Activated CD8-positive, alpha-beta T cell treated with anti-CD3 and anti-CD28 coated beads, Interleukin-2, amount 10 ng/mL, durations not matched to agents 7 days and 5 days (primary cell): ENCODE measurements at places on chromosomes 7 and 10. TPM values are rescaled to one million over a fixed set of nuclear protein-coding genes. Genes with fewer than 3 reads are reported as not detected.

The KEL gene
- 1.1 TPM for total RNA-seq

The TAS2R5 gene
- 0.63 TPM for total RNA-seq

- no peak for DNase-seq
Measured at GRCh38 chr7:91291902-91292301, 27.7 kb downstream of the FZD1 start.

The NEUROD6 gene
- total RNA-seq = not detected

DNA sequence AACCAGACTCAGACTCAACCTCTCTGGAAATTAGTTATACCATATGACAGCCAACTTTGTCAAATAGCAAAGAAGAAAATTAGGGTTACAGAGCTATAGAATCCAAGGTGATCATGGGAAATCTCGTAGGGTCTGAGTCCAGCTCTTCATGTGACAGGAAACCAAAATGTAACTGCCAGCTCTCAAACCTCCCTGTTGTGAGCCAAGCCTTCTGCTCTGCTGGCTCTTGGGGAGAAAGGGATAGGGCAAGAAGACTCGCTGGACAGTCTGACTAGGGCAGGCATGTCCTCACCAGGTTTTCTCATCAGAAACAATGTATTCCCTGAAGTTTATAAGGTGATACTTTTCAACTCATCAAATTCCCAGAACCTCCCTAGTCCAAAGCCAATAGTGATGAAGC lies 63.0 kb downstream of the CDHR3 start:
- DNase-seq = no peak

GRCh38 chr7:94258418-94259300 lies 136.0 kb upstream of the COL1A2 start:
- DNase-seq = no peak

- DNase-seq = no peak
Measured at GRCh38 chr10:89248990-89249389, 2.6 kb downstream of the LIPA start.

DNA sequence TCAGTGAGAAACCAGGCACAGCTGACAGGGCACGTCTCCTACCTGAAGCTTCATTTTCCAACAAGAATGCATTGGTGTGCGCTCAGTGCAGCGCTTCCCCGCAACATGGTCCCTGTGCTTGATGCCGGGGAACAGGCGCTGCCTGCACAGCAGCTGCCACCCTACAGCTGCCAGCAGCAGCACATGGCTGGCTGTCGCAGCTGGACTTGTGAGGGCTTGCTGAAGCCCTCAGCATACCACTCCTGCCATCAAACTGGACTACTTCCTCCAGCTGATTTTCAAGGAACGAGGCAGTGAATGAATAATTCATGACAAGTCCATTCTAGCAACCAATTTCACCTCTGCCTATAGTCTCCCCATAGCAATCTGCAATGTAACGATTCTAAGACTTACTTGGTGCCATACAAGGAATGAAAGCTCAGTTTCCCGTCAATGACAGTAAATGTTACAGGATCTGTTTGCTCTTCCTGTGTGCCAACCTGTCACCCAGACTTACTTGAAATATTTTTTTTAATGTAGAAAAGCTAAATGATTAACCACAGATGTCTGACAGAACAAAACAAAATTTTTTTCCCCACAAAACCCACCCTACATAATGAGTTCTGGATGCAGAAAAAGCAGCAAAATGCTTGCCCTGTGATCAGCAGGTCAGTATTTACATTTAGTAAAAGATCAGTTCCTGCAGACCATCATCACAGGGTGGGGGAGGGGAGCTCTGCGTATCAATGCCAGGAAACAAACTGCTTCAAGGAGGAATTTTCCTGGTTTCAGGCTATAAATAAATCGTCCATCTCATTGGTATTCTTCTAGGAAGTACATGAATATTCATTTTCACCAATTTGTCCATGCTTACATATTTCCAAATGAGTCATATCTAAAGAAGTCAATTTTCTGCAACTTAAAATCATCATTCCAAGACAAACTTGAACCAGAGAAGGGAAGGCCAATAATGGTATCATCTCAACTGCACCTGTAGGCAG lies 140.6 kb downstream of the ALOX5 start:
- no peak for DNase-seq

GRCh38 chr7:116062666-116063065 lies 32.1 kb upstream of the TFEC start:
- DNase-seq = no peak

- DNase-seq = no peak
Measured at GRCh38 chr7:70638158-70639107, 493.5 kb upstream of the GALNT17 start.

DNA sequence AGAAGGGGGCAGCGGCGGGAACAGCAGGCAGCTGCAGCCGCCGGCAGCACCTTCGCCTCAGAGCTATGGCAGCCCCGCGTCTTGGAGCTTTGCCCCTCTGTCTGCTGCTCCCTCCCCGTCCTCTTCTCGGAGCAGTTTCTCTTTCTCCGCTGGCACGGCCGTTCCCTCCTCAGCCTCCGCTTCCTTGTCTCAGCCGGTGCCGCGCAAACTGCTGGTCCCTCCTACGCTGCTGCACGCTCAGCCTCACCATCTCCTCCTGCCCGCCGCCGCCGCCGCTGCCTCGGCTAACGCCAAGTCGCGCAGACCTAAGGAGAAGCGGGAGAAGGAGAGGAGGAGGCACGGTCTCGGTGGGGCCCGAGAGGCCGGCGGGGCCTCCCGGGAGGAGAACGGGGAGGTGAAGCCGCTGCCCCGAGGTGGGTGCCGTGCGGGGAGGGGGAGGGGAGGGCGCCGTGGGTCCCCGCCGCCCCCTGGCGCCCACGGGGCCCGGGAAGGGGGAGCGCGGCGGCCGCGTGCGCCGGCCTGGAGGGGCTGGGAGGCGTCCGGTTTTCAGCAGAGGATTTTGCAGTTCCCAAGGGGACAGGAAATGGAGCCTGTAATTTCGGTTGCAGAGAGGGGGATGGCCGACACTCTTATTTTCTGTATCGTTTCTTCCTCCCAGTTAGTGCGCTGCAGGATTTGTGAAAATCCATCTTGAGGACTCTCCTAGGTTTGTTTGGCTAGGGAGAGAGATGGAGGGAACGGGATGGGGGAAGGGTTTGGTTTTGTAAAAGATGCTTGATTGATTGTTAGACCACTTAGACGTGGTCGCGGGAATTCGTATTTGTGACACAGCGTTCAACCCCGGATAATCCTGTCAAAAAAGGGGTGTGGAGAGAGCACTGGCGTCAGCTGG lies 630 bp downstream of the RSBN1L start:
- peak; percentile 66 for DNase-seq

DNA sequence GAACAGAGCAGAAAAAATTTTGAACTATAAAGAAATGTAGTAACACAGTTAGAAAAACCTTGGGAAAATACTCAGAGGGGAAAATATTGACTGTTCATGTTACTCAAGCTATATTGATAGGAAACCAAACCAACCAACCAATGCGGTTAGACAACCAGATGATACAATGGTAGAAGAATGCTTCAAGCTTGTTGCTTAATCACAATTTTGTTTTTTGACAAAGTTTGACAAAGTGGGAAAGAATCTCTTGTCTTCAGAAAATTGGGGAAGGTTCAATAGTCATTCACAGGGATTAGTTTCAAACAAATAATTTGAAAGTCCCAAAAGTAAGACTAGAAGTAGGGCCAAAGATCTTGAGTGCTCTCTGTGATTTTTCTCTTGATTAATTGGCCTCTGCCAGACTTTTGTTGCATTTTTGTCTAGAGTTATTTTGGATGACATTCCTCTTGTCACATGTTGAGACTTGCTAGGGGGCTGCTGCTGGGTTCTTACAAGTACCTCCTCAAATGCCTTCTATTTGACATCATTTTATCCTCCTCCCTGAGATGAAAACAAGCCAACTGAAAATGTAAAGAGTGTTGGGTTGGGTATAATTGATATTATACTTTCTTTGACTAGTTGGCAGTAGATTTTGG lies 233.1 kb upstream of the PHYHIPL start:
- no peak for DNase-seq

- DNase-seq = peak; percentile 65
Measured at GRCh38 chr10:71213127-71213621, 804 bp downstream of the UNC5B start.

GRCh38 chr7:1787241-1787640 lies 117.2 kb downstream of the ELFN1 start:
- DNase-seq = no peak

The STRIP2 gene
- total RNA-seq = 6.6 TPM

DNA sequence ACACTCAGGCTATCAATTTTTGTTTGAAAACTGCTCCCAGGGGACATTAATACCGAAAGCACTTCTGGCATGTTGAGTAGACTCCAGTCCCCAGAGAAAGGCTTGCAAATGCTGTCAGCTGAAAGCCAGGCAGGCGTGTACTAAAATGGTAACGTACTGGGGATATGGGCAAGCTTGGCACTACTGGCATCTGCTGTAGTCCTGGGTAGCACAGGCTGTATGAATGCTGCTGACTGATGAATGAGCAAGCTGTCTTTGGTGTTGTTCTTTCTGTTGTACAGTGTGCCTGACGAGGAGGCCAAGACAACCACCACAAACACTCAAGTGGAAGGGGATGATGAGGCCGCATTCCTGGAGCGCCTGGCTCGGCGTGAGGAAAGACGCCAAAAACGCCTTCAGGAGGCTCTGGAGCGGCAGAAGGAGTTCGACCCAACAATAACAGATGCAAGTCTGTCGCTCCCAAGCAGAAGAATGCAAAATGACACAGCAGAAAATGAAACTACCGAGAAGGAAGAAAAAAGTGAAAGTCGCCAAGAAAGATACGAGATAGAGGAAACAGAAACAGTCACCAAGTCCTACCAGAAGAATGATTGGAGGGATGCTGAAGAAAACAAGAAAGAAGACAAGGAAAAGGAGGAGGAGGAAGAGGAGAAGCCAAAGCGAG lies 53.5 kb upstream of the AGBL3 start:
- no peak for DNase-seq

DNA sequence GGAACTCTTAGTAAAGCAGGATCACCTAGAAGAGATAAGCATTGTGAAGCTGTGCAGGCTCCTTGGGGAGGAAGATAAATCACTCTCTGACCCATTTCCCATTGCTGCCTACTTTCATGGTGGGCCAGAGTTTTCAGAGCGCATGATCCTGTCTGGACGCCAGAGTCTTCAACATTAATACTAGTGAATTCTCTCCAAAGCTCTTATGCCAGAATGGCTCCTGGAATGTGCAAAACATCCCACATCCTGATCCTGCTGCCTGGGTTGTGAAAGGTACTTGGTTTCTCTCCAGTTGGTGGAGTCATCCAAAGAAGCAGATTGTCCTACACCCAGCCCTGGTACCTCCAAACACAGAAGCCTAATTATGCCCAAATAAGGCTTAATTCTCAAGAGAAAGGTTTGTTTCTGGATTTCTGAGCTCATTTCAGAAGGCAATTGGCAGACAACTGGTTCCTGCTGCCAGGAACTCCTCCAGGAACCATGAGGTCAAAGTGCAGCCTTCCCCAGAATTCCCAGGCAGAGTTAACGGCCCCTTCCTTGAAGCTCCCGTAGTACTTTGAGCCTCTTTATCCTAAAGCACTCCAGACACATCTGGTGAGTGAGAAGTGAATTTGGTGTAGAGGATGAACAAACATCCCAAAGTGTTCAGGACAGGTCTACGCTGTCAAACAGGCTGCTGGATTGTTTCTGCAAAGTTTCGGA lies 495.2 kb downstream of the PLXNA4 start:
- no peak for DNase-seq

DNA sequence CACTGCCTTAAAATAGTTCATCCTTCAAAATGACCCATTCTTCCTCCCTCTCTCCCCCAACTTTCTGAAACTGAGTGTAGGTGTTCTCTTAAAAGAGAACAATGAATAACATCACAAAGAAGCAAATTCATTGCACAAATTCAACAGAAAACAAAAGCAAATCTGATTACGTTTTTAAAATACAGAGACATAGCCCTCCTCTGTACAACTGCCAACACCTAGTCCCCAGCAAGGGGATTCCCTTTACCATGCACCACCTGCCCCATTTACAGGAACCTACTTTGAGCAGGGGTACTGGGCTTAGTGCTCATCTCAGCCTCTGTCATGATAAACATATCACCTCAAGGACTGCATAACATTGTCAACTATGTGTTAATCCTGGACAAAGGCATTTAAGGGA lies 302.8 kb upstream of the AOAH start:
- DNase-seq = no peak

- no peak for DNase-seq
Measured at GRCh38 chr10:115129752-115130151, 36.6 kb downstream of the ATRNL1 start.

The RASSF4 gene
- total RNA-seq = 0.76 TPM

DNA sequence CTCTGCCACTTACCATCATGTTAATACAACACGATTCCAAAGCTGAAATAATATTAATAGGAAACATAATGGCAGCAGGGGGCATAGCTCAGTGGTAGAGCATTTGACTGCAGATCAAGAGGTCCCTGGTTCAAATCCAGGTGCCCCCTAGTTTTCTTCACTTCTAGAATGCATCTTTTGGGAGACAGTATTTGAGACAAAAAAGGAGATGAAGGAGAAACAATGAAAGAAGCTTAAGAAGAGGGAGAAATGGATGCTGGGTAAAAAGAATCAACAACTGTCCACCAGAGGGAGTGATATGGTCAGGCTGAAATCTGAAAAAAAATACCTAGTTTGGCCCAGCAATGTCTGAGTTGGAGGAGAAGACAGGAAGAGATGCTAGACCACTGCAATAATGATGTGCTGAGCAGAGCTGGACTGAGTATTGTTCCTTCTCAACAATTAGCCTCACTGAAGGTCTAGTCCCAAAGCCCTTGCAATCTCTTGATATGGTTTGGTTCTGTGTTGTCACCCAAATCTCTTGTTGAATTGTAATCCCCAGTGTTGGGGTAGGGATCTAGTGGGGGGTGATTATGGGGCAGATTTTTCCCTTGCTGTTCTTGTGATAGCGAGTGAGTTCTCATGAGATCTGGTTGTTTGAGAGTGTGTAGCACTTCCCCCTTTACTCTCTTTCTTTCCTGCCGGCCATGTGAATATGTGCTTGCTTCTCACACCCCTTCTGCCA lies 48.3 kb downstream of the ZNF783 start:
- no peak for DNase-seq

DNA sequence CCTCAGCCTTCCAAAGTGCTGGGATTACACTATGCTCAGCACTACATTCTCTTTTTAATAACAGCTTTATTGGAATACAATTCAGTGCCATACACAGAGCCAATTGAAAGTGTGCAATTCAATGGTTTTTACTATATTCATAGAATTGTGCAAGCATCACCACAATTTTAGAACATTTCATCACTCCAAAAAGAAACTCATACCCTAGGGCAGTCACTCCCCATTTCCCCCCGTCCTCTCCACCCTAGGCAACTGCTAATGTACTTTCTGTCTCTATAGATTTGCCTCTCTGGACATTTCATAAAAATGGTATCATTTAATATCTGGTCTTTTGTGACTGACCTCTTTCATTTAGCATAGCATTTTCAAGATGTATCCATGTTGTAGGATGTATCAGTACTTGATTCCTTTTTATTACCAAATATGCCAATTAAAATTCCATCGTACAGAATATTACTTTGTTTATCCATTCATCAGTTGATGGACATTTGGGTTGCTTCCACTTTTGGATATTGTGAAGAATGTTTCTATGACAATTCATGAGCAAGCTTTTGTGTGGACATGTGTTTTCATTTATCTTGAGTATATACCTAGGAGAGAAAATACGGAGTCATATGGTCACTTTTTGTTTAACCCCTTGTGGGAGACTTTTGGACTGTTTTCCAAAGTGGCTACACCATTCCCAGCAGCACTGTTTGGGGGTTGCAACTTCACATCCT lies 6.3 kb upstream of the XPNPEP1 start:
- DNase-seq = no peak

The TRIL gene
- not detected for total RNA-seq
